ENCODE measurements at places on chromosomes 4 and X.

- DNase-seq, result no peak
Measured at GRCh38 chr4:47451657-47452056, 11.8 kb downstream of the COMMD8 start.

DNA sequence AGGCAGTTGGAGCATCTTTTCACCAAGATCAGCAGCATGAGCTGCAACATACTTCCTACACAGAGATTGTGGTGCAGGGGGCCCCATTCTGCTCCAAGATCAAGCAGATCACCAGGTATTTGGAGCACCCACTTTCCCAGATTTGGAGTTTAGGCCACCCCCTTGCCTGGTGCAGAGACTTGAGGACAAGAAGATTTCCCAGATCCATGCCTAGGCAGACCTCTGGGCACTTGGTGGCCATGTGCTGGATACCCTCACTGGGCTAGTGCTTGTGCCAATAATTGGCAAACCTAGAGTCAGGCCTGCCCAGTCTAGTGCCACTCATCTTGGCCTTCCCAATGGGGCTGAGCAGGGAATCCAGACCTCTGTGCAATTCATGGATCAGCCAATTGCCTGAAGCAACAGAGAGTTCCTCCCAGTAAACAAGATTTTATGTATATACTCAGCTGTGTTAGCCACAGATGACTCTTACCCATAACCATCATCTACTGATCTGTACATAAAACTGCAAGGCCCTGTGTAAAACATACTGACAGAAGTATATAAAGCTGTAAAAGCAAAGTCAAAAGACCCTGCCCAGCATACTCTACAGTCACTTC, 228.4 kb upstream of the EMCN start:
- no peak for DNase-seq

DNA sequence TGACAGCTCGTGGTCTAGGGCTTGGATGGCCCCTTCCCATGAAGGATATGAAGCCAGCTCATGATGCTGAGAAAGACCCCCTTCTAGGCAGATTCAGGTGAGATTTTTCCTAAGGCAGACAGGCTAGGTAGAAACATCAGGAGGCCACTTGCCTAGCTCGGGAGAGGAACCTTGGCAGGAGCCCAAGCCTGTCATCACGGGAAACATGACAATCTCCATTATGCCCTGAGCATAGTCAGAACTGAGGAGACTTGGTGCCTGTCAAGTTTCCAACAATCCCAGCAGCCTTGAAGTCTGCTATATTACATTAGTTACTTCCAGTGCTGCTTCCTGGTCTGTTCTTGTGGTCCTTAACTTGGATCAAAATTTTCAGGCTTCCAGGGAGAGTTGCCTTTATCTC, 18.7 kb upstream of the WDR1 start:
- no peak for DNase-seq

GRCh38 chrX:63686878-63687714, 97.9 kb downstream of the ARHGEF9 start:
- no peak for DNase-seq

DNA sequence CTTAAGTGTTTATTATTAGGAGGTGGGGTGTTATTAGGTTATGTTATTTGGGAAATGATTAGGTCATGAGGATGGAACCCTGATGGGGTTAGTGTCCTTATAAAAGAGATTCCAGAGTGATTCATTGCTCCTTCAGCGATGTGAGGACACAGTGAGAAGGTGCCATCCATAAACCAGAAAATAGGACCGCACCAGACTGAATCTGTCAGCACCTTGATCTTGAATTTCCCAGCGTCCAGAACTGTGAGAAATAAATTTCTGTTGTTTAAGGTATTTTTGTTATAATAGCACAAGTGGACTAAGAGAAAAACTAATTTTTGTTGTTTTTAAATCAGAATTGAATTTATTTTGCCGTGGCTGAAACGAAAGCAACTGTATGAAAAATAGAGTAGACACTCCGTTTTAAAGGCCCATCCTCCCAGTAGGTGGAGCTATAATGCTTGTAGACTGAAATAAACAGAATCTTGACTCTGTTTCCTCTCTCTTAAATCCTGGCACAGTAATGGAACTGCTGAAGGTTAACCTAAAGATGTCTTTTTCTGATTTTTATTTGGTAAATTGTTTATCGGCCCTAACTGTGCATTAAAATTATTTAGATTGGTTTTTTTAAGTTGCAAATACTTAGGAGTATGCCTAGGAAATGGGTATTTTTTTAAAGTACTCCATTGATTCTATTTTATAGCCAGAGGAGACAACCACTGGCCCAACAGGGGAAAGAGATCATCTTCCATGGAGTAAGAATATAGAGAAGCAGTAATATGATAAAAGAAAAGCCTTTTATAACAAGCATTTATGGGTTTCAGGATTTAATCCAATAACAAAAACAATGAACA, 133.2 kb upstream of the ADAMTS3 start:
- DNase-seq, result no peak

Measured in stimulated activated CD4-positive, alpha-beta T cell treated with anti-CD3 and anti-CD28 coated beads, Interleukin-1b, Interleukin-23, amount 100 ng/mL, for 1 hour (primary cell).